ENCODE measurements at places on chromosomes 5 and 9.

DNA sequence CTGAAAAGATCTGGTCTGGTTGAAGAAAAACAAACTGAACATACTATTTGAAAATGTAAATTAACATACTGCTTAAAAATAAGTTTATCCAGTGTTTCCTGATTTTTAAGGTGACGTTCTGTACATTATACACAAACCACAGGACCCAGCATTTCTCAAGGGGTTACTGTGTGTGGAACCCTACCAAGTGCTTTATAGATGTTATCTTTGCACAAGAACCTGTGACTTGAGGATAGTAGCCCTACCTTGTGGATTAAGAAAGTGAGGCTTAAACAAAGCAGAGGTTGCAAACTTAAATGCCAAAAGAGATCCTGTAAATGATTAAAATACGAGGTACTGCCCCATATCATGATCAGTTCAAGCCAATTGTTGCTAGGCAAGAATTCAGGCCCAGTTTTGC, 4.7 kb downstream of the KLF9 start:
- DNase-seq: no peak

- no peak for DNase-seq
Measured at GRCh38 chr5:10315824-10316509, 8.3 kb upstream of the CMBL start.

DNA sequence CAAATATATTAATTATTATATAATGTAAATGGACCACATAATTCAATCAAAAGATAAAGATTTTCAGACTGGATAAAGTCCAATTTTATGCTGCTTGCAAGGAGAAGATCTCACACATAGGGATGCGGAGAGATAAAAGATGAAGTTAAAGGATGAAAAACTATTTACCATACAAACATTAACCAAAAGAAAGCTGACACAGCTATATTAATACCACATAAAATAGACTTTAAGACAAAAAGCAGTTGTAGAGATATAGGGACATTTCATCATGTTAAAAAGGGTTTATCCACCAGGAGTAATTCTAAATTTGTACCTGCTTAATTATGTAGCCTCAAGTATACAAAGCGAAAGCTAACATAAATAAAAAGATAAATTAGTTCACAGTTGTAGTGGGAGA, 15.2 kb upstream of the NSG2 start:
- DNase-seq: no peak

GRCh38 chr9:92663951-92664350, 6.0 kb downstream of the IPPK start:
- no peak for DNase-seq

- DNase-seq: no peak
Measured at GRCh38 chr9:101585740-101586139, 9.0 kb downstream of the PPP3R2 start.

DNA sequence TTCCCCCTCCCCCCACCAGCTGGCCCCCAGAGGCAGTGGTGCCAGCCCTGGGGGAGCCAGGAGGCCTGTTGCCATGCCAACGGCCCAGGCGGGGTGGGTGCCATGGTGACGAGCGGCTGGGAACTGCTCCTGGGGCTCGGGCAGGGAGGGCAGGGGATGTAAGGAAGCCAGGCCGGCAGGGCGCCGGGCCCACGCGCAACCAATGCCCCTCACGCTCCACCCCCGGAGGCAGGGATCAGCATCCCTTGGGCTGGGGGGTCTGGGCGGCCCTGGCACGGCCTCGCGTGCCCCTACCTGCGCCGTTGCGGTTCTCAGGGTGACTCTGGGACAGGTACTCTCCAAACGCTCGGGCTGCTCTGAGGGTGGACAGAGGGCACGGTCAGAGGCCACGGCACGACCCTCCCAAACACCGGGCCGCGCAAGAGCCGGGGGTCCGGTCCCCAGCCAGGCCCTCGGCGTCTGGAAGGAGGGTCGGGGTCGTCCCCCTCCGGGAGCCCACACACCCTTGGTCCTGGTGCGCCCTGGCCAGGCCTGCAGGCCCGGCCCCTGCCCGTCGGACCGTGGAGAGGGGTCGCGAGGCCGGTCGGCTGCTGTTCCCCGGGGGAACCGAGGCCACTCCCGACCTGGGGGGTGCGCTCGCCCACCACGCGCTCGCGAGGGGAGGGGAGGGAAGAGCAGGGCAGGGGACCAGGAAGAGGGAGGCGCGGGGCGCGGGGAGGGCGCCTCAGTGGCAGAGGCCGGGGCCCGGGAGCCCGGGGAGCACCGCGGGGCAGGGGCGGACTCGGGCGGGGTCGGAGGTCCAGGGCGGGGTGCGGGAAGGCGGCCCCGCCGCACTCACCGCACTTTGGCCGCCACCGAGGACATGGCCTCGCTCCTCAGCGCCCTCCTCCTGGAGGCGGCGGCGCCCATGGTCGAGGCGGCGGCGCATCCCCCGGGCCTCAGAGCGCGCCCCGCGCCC, 661 bp downstream of the NSMF start:
- no peak for DNase-seq

DNA sequence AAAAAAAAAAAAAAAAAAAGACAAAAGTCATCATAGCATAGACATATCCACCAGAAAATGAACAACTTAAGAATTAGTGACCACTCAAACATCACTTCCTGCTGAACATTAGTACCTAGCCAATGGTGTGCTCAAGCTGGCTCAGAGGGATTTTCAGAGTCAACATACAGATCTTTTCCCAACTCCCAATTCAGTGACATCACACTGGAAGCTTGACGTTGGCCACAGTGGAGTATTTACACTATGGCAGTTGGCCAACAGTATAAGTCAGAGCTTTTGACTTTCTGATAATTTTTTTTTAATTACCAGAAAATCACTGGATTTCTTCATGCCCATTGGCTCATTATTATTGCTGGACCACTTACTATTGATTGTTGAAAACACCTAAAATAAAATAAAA, 383.5 kb downstream of the ARHGEF28 start:
- DNase-seq: no peak

DNA sequence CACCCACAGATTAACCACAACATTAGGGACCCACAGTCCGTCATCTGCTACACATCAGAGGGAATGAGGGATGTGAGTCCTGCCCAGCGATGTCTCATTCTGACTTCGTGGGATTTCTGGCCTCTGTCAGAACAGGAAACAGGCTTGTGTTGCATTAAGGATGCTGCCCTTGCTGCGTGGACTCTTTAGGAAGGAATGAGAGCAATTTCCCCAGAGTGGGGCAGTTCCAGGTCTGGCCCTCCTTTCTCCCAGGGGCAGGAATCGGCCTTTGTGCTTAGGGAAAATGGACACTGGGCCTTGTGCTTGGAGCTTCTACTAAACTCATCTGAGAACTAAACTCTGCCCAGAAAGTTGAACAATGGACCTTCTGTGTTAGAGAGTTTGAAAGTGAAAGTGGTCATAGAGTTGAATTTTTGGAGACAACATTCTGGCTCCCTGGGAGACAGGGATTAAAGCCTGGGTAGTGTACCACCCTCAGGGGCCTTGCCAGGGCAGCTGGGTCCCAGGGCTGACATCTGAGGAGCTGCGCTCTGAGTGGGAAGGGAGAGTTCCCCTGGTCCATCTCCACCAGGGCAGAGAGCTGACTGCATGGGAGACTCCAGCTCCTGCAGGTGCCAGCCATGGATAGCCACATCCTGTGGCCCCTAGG, 37.8 kb upstream of the S1PR3 start:
- DNase-seq: peak; percentile 87

DNA sequence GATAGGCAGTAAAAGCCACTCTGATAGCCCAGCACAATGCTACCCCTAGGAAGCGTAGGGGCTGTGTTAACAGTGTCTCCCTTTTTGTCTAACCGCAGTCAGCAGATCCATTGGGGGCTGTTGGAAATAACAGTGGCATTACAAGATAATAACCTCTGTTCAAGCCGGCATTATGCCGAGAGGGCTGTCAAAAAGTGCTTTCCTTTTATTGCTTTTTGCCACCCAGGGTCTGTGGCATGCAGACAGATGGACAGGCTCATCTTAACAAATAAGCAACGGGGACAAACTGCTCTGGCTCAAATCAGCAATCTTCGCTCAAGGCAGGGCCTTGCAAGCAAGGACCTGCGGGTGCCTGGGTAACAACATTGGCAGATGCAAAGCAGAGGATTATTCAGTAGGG, 123.3 kb downstream of the TLR4 start:
- DNase-seq: no peak

GRCh38 chr5:35194635-35195471, 35.4 kb downstream of the PRLR start:
- no peak for DNase-seq

DNA sequence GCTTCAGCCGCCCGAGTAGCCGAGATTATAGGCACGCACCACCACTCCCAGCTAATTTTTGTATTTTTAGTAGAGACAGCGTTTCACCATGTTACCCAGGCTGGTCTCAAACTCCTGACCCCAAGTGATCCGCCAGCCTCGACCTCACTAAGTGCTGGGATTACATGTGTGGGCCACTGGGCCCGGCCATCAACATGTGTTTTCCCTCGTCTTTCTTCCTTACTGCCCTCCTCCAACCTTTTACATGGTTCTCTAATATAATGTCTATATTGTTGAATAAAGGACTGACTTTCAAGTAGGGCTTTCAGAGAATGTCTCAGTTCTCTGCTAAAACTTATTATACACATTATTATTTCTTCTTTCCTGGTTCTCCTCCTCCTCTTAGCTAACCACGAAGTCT, 21.3 kb upstream of the PCAT7 start:
- DNase-seq: no peak

- no peak for DNase-seq
Measured at GRCh38 chr5:59814537-59814872, 79.0 kb downstream of the PDE4D start.

GRCh38 chr5:101473483-101473882, 570.4 kb upstream of the ST8SIA4 start:
- no peak for DNase-seq

- no peak for DNase-seq
Measured at GRCh38 chr5:169347786-169348185, 46.8 kb upstream of the SLIT3 start.

- DNase-seq: no peak
Measured at GRCh38 chr9:92564982-92565381, 29.2 kb upstream of the ECM2 start.

- no peak for DNase-seq
Measured at GRCh38 chr9:116355153-116355921, 201.7 kb downstream of the PAPPA start.

- no peak for DNase-seq
Measured at GRCh38 chr5:140321796-140322195, 18.9 kb upstream of the PFDN1 start.

DNA sequence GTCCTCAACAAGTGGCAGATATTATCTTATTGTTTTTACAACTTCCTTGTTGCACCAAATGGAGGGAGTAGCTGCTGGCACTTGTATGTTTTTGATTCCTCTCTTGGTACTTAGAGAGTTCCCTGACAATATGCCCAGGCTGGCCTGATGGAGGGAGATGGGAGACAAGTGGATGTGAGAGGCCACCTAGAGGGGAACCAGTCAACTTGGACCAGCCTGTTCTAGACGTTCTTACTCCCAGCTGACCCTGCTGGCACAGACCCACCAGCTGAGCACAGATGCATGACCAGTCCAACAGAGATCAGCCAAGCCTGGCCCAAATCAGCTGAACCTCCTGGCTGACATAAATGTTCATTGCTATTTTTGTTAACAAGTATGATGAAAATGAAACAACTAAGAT, 60.9 kb upstream of the GDNF start:
- peak; percentile 6 for DNase-seq

- DNase-seq: no peak
Measured at GRCh38 chr9:130050462-130050861, 3.2 kb upstream of the GPR107 start.

DNA sequence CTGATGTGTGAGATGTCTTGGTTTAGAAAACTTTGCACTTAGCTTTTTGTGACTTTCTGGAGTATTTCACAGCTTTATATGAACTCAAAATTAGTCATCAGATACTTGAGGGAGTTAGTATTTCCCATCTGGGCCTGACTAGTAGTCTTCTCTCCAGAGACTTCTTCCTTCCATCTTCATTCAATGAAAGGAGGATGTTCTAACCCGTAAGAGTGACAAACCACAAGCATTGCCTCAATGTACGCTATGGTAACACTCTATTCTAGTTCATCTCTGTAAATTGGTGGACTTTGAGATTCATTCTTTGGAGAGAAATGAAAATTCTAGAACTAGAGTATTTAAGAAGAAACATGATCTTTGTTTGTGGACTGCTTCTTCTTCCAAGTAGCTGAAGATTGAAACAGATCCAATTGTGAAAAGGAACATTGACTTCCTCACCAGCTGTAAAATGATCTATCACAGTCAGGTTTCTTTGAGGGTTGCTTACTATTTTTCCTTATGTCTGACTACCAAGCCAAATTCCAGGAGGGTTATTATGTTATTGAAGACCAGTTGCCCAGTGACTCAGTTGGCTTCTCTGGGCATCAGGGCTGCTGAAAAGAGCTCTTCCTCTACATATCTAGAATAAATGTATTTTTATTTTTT, 157.6 kb downstream of the SLC12A2 start:
- DNase-seq: no peak

- DNase-seq: no peak
Measured at GRCh38 chr5:89991592-89991991, 418.0 kb downstream of the CETN3 start.

GRCh38 chr9:92206488-92206887, 87.0 kb downstream of the IARS1 start:
- DNase-seq: no peak

GRCh38 chr5:132663771-132664695, 6.1 kb downstream of the IL13 start:
- no peak for DNase-seq

- no peak for DNase-seq
Measured at GRCh38 chr9:35810122-35810521, 1.9 kb downstream of the SPAG8 start.

- no peak for DNase-seq
Measured at GRCh38 chr9:92479346-92479745, 3.0 kb downstream of the ASPN start.

DNA sequence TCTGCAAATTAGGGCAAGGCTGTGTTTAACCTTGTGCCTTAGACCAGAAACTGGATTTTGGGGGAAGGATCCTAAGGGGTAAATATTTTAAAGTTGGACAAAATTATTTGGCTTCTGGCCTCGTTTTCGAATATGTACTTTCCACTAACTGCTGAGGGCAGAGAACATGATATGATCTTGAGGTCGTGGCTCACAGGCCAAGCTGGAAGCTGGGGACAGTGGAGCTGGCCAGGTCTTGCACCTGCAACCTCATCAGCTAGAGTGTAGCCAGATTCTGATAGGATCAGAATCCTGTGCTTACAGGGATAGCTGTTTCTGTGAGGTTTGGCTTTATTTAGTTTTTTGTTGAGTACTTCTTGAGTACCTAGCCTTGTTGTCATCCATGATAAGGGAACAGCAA, 24.9 kb downstream of the MAN2A1 start:
- no peak for DNase-seq

All from COLO829 (cell line).